ENCODE measurements at places on chromosomes 4 and X.

- no peak for DNase-seq
These were observed 6.9 kb downstream of the L1CAM start for GRCh38 chrX:153878969-153879653.

- DNase-seq, result peak; percentile 65
These were observed 250 bp downstream of the USP9X start for GRCh38 chrX:41085512-41085877.

DNA sequence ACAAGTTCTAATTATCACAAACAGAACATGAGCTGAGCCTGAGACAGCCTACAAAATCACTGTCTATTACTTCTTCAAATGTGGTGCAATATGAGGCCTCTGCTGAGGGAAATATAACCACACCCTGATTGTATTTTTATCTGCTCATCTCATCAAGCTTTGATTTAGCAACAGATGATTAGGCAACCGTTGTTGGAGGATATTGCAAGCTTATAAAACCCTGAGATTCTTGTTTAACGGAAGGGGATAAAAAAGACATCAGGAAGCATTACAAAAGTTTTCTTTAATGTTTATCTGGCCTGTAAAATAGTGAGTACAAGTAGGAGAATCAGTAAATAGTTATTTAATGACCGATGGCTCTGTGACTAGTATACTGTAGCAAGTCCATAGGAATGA, 108.5 kb downstream of the ZNF330 start:
- DNase-seq, result no peak

- DNase-seq, result no peak
These were observed 15.6 kb downstream of the CXCL13 start for GRCh38 chr4:77621254-77621653.

- no peak for DNase-seq
These were observed 372.1 kb downstream of the BMPR1B start for GRCh38 chr4:95129821-95130311.

DNA sequence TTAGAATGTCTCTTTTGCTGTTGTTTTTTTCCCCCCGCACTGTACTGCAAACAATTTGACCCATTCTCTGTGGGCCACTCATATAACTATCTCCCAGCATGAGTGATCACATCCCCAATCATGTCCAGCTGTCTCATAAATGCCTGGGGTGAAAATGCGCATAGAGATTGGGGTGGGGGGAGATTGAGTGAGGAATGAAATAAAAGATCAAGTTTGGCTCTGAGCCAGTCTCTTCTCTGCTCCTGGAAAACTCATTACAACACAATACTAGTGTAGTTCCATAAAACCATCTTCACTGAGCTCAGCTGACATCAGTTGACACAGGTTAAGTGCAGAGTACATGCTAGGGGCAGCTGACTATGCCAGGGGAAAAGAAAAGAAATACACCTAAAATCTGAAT, 96.9 kb downstream of the EGF start:
- DNase-seq, result no peak

Measured in T-helper 1 cell (primary cell).